ENCODE measurements at places on chromosomes 7 and 10. TPM values are rescaled to one million over a fixed set of nuclear protein-coding genes. Genes with fewer than 3 reads are reported as not detected.

TIAL1 gene
- polyA plus RNA-seq: 40.7 TPM

KMT2C gene
- polyA plus RNA-seq: 5.5 TPM

SLC18A3 gene
- polyA plus RNA-seq: not detected

STAMBPL1 gene
- polyA plus RNA-seq: 0.94 TPM

MBL2 gene
- polyA plus RNA-seq: not detected

IFIT1B gene
- not detected for polyA plus RNA-seq

NHLRC2 gene
- polyA plus RNA-seq: 22.8 TPM

PFKP gene
- 68.3 TPM for polyA plus RNA-seq

NRP1 gene
- 45.3 TPM for polyA plus RNA-seq

OR13A1 gene
- polyA plus RNA-seq: not detected

HOXA4 gene
- 0.59 TPM for polyA plus RNA-seq

SEMA3D gene
- 0.10 TPM for polyA plus RNA-seq

CELF2 gene
- 13.0 TPM for polyA plus RNA-seq

CFTR gene
- 0.22 TPM for polyA plus RNA-seq

CDK1 gene
- polyA plus RNA-seq: 2.0 TPM

BTRC gene
- polyA plus RNA-seq: 11.8 TPM

EFCAB10 gene
- polyA plus RNA-seq: not detected

FLNC gene
- polyA plus RNA-seq: 223 TPM

CPVL gene
- polyA plus RNA-seq: 82.3 TPM

SKIDA1 gene
- 0.23 TPM for polyA plus RNA-seq

CALML3 gene
- 0.04 TPM for polyA plus RNA-seq

ARMC3 gene
- not detected for polyA plus RNA-seq

SEMA3C gene
- 16.1 TPM for polyA plus RNA-seq

LRRC61 gene
- 6.4 TPM for polyA plus RNA-seq

AKR1D1 gene
- polyA plus RNA-seq: not detected

WASHC2C gene
- polyA plus RNA-seq: 10.1 TPM

ITGB1 gene
- 828 TPM for polyA plus RNA-seq

ACSL5 gene
- polyA plus RNA-seq: 8.9 TPM

ANLN gene
- polyA plus RNA-seq: 0.51 TPM

ITGB8 gene
- 0.59 TPM for polyA plus RNA-seq

TSPAN12 gene
- 22.5 TPM for polyA plus RNA-seq

NPFFR1 gene
- not detected for polyA plus RNA-seq

SPRN gene
- 0.07 TPM for polyA plus RNA-seq

CPA1 gene
- 0.35 TPM for polyA plus RNA-seq

CABCOCO1 gene
- 0.03 TPM for polyA plus RNA-seq

PRSS37 gene
- polyA plus RNA-seq: not detected

PAOX gene
- polyA plus RNA-seq: 3.8 TPM

INTS1 gene
- 42.4 TPM for polyA plus RNA-seq
